ENCODE measurements at places on chromosomes 11 and 22.

GRCh38 chr11:45665933-45666647 is 668 bp upstream of the CHST1 start:
- DNase-seq: no peak

DNA sequence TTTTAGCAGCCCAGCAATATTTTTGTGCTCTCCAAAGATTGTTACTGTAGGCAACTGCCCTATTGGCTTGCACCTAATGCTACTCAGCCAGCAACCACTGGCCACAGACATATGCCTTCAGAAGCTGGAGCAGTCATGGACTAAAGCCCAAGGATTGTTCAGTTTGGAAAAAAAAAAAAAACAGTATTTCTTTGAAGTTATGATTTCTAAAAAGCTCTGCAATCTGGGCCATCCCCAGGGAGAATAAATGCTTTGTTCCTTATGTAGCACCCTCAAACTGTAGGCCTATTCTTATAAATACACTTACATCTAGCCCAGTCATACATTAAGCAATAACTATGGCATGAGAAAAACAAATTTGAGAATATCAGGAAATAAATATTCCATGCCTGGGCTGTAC is 2190.5 kb upstream of the RAG2 start:
- no peak for DNase-seq

DNA sequence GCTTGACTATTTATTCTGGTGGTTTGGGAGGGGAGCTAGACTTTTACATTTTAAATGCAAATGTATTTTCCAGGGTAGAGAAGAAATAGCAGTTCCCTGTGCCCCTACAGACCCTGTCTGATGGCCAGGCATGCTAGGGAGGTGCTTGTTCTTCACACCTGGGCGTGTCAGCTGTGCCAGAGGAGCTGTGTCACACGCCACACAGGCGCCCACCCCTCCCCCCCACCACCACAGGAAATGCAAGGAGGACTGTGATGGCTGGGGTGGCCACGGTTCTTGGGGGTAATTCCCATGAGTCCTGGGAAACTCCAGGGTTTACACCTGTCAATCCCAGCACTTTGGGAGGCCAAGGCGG is 82.2 kb downstream of the FLI1 start:
- DNase-seq: no peak

DNA sequence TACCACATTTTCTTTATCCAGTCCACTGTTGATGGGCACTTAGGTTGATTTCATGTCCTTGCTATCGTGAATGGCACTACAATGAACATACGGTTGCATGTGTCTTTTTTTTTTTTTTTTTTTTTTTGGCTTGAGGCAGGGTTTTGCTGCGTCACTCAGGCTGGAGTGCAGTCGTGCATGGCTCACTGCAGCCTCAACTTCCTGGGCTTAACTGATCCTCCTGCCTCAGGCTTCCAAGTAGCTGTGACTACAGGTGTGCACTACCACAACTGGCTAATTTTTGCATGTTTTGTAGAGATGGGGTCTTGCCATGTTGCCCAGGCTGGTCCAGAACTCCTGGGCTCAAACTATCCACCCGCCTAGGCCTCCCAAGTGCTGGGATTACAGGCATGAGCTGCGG is 1.5 kb upstream of the CCDC90B start:
- DNase-seq: no peak

DNA sequence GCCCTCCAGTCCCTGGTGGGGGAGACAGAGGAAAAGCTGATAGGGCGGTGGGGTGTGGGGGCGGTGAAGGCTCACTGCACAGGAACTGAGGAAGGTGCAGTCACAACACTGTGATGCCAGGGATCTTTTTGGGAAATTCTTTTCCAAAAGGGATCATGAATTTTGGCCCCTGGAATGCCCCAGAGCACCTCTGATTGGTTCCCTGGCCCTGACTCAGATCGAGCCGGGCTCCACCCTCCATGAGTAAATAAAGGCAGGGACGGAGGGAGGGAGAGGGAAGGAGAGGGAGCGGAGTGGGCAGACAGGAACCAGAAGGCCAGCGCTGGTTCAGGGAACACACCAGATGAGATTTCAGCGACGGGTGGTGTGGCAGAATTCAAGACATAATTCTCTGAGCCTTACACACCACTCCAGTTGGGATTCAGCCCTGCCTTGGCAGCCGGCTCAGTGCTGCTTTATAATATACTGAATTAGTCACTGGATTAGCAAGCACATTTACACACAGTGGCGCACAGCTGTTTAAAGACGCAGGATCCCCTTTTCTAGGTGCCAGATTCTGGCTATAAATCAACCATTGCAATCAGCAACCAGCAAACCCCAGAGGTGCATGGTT is 80.3 kb downstream of the ETS1 start:
- peak; percentile 60 for DNase-seq

- no peak for DNase-seq
These were observed 248.8 kb downstream of the RAB38 start for GRCh38 chr11:87926250-87926970.

GRCh38 chr11:45444796-45445195 is 158.7 kb upstream of the SYT13 start:
- no peak for DNase-seq

GRCh38 chr11:9073466-9074225 is 17.8 kb downstream of the SCUBE2 start:
- no peak for DNase-seq

- no peak for DNase-seq
These were observed 92.1 kb upstream of the NARS2 start for GRCh38 chr11:78666675-78667160.

GRCh38 chr22:47163856-47164513 is 401.5 kb downstream of the TBC1D22A start:
- DNase-seq: no peak

GRCh38 chr11:33912405-33913361 is 20.8 kb upstream of the LMO2 start:
- DNase-seq: no peak

Measured in testis (tissue), 5 donors.